ENCODE measurements at places on chromosomes 4 and X. TPM values are rescaled to one million over a fixed set of nuclear protein-coding genes. Genes with fewer than 3 reads are reported as not detected.

The ZNF81 gene
- total RNA-seq, result 6.1 TPM

The KCNE5 gene
- 0.36 TPM for total RNA-seq

The NPY5R gene
- not detected for total RNA-seq

The NUP54 gene
- total RNA-seq, result 64.4 TPM

The GYG2 gene
- 4.3 TPM for total RNA-seq

The SHOX gene
- not detected for total RNA-seq

The TCEAL6 gene
- total RNA-seq, result not detected

The POU3F4 gene
- not detected for total RNA-seq

The CAPN6 gene
- total RNA-seq, result not detected

The FRAS1 gene
- total RNA-seq, result 1.9 TPM

The MTM1 gene
- total RNA-seq, result 9.1 TPM

The CENPVL1 gene
- total RNA-seq, result 0.41 TPM

The ZNF157 gene
- not detected for total RNA-seq

The NPY1R gene
- 0.09 TPM for total RNA-seq

The UGT2B17 gene
- total RNA-seq, result not detected

The NSUN7 gene
- not detected for total RNA-seq

The BMX gene
- total RNA-seq, result 0.90 TPM

The SUPT20HL1 gene
- total RNA-seq, result not detected

The F9 gene
- total RNA-seq, result not detected

The CD38 gene
- total RNA-seq, result not detected

The RAP2C gene
- total RNA-seq, result 24.4 TPM

The GAGE12E gene
- total RNA-seq, result not detected

The DCUN1D4 gene
- 62.6 TPM for total RNA-seq

The S100P gene
- total RNA-seq, result not detected

The SLC25A53 gene
- 12.9 TPM for total RNA-seq

The DDIT4L gene
- 17.7 TPM for total RNA-seq

The SOD3 gene
- total RNA-seq, result 65.3 TPM

The MAGED4 gene
- 14.7 TPM for total RNA-seq

The INPP4B gene
- 54.2 TPM for total RNA-seq

The HSPA4L gene
- total RNA-seq, result 10.7 TPM

The GPM6B gene
- total RNA-seq, result 0.57 TPM
